Upper lobe of right lung (tissue), 1 donor: ENCODE measurements at places on chromosomes 4 and X.

DNA sequence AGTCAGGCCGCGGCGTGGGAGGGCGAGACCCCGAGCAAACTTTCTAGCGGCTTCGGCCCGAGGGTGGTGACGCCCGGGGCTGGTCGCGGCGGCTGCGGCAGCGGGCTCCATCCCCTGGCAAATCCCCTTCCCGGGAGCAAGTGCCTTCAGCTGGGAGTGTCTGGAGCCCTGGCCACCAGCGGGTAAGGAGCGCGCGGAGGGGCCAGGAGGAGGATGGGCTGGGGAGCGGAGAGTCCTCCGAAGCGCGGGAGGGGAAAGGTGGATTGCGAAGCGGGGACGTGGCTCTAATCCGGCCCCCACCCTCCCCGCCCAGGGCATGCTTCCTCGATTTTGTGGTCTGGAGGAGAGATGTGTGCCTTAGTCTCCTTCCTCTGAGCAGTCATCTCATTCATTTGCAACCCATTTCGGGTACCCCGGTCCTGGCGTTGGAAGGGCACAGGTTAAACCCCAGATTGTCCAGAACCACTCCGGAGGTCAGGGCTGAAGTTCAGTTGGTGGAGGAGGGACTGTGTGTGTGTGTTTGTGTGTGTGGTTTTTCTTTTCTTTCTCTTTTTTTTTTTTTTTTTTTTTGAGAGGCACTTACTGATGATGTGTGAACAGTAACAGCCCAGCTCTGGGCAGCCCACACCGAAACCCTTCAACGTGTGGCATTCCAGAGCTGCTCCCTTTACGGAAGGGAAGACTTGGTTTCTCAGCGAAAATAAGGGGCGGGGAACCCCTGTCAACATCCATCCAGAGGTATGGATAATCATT lies 516 bp downstream of the SGMS2 start:
- H3K4me3 ChIP-seq: peak overlapping the region; percentile 80
- H3K27me3 ChIP-seq: no peaks in the 10 kb centered on the region
- H3K27ac ChIP-seq: peak overlapping the region; percentile 94
- H3K4me1 ChIP-seq: peaks cover 18% of the 10 kb centered on the region
- DNase-seq: peak; percentile 89

DNA sequence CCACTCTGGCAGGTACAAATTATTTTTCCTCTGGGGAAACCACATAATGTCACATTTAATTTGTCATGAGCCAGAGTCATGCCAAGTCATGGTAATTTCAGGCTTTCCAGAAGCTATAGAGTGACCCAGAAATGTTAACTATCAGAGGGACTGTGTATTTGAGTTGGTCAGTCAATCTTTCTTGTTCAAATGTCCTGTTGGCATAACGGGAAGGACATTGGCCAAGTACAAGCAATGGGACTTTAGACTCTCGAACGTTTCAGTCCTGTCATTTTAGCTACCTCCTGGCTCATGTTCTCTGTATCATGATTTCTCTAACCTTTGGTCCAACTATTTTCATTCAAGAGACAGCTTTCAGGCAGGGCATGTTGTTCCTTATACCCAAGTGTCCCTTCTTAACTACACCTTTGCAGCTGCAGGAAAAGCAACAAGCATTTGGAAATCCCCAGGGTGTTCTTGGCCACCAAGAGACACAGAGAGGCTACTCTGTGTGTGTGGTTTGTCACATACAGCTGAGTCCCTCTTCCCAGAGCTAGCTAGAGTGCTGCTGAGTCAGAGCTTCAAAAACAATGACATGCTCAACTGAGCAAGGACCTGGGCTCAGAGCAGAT lies 142.6 kb downstream of the EGF start:
- H3K36me3 ChIP-seq: no peaks in the 10 kb centered on the region
- no peaks in the 10 kb centered on the region for H3K27me3 ChIP-seq
- no peaks in the 10 kb centered on the region for H3K4me1 ChIP-seq
- no peak overlapping the region for H3K4me3 ChIP-seq

- no peaks in the 10 kb centered on the region for H3K4me1 ChIP-seq
- no peak overlapping the region for H3K27ac ChIP-seq
- H3K36me3 ChIP-seq: no peaks in the 10 kb centered on the region
- no peaks in the 10 kb centered on the region for H3K27me3 ChIP-seq
Observed at GRCh38 chr4:123017636-123018395, 95.4 kb upstream of the NUDT6 start.

DNA sequence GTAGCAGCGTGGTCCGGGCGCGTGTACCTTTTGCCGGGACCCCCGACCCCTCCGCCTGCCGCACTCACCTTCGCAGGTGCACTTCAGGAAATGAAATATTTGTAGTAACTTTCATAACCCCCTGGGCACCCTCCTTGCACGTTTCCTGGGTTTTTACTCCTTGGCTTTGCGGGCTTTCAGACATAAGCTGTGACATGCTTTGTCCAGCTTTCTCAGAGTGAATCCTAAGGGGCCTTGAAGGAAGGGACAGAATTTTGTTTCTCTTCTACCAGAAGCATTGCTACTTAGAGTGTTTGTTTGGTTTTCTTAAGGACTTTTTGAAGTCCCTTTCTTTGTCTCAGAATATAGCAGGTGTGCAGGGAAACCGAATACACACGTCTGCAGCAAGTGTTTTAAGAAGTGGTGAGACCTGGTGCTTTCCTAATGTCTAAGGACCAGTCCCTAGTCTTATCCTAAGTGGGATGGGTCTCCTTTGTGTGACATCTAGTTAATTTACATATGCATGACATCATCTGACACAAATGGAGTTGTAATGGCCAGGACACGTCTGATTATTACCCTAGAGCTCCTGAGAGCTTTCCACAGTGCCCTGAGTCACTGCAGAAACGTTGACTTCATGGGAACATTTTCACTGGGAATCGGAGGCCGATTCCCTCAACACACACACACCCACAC lies 1.3 kb downstream of the FAM149A start:
- H3K4me3 ChIP-seq: peak overlapping the region; percentile 60
- no peaks in the 10 kb centered on the region for H3K36me3 ChIP-seq
- peak overlapping the region; percentile 24 for H3K27ac ChIP-seq
- H3K4me1 ChIP-seq: peaks cover 8% of the 10 kb centered on the region

DNA sequence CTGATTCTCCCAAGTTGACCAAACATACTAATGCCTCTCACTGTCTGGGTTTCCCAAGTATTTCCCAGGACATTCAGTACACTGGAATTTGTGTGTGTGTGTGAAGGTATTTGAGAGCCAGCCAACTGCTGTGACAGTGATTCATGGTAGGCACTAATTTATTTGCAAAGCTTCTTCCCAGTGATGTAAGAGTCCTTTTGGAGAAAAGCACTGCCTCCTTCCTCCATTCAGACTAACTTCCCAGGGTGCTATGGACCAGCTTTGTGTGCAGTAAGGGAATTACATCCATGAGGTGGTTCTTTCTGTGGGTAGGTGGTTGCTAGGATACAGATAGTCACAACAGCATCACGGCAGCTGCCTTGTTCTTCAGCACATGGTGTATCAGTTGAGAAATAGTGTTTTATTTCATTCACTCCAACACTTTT lies 8.7 kb downstream of the EGF start:
- H3K36me3 ChIP-seq: no peaks in the 10 kb centered on the region
- H3K27ac ChIP-seq: no peak overlapping the region
- DNase-seq: no peak
- H3K4me3 ChIP-seq: no peak overlapping the region
- no peaks in the 10 kb centered on the region for H3K4me1 ChIP-seq
- H3K27me3 ChIP-seq: no peaks in the 10 kb centered on the region

DNA sequence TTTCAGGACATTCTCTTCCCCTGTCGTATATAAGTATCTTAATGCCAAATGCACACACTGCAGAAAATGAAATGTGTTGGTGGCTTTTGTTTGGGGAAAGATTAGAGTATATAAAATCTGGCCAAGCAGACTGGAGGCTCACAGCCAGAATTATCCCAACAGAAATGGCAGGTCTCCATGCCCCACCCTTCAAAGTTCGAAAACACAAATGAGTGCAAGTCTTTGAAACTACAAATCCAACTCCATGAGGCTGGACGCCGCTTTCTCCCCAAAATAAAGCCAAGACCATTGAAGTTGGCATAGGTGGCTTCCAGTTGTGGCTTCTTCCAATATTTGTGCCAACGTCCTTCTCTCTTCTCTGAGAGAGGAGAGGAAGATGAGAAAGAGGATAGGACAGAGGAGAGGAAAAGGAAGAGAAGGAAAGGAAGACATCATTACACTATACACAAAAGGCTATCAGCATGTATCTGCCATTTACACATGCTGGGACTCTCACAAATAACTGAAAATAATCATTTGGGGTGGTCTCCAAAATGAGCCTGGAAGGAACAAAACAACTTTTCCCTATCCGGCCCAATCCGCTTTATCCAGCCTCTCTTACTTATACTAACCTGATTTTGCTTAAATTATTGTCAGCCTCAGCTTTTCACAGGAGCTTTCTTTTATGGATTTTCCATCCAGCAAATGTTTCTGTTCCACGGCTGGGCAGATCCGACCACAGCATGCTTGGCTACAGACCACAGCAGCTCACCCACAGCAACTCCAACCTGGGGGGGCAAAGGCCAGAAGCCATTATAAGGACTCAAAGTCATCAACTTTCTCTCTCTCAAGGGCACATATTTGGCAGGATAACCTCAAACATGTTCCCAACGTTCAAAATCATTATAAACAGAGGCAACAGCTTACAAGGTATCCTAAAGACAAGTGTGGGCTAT lies 71.7 kb downstream of the APBB2 start:
- no peaks in the 10 kb centered on the region for H3K36me3 ChIP-seq
- DNase-seq: no peak
- peak overlapping the region; percentile 77 for H3K27ac ChIP-seq
- H3K27me3 ChIP-seq: no peaks in the 10 kb centered on the region
- H3K4me3 ChIP-seq: no peak overlapping the region

DNA sequence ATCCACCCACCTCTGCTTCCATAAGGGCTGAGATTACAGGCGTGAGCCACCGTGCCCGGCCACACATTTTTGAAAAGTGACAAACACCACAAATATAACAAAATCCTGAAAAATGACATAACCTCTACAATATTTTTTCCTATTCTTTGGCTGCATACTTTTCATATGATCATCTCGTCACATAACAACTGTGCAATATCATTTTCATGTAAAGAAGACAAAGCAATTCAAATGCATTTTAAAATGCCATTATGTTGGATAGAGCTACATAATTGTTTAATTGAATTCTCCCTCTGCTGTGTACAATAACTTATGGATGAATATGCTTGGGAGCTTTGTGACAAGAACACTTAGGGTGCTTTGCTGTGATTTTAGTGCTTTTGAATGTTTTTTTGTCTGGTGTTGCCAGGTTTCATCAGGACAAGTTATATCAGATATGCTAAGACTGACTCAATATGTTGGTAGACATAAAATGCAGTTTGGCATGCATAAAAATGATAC lies 132.9 kb downstream of the CHIC2 start:
- no peak for DNase-seq
- no peak overlapping the region for H3K4me3 ChIP-seq
- no peaks in the 10 kb centered on the region for H3K27me3 ChIP-seq
- H3K4me1 ChIP-seq: no peaks in the 10 kb centered on the region
- H3K36me3 ChIP-seq: no peaks in the 10 kb centered on the region

DNA sequence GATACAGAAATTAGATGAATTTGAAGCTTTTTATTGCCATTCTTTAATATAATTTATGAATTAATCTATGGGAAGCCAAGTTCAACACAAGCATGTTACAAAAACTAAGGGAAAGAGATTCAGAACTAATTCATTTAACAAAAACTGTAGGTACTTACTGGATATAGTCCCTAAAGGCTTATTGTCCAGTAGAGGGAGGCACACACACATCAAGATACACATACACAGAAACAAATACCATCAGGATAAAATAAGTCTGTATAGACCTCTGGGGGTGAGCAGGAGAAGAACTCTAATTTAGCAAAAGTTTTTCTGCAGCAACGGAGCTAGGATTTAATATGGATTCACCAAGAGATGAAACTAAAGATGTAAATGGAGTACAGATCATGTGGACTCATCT lies 83.0 kb upstream of the IL13RA1 start:
- H3K4me3 ChIP-seq: no peak overlapping the region
- H3K27ac ChIP-seq: no peak overlapping the region
- peaks cover 4% of the 10 kb centered on the region for H3K36me3 ChIP-seq
- DNase-seq: no peak

GRCh38 chrX:57772637-57773036 lies 92.6 kb upstream of the NLRP2B start:
- no peak overlapping the region for H3K4me3 ChIP-seq
- no peak for DNase-seq
- H3K27me3 ChIP-seq: no peaks in the 10 kb centered on the region
- H3K4me1 ChIP-seq: no peaks in the 10 kb centered on the region
- H3K36me3 ChIP-seq: no peaks in the 10 kb centered on the region

- no peaks in the 10 kb centered on the region for H3K4me1 ChIP-seq
- no peaks in the 10 kb centered on the region for H3K27me3 ChIP-seq
- no peaks in the 10 kb centered on the region for H3K36me3 ChIP-seq
- H3K4me3 ChIP-seq: no peak overlapping the region
- no peak for DNase-seq
Observed at GRCh38 chr4:175716961-175717360, 95.1 kb downstream of the GPM6A start.

DNA sequence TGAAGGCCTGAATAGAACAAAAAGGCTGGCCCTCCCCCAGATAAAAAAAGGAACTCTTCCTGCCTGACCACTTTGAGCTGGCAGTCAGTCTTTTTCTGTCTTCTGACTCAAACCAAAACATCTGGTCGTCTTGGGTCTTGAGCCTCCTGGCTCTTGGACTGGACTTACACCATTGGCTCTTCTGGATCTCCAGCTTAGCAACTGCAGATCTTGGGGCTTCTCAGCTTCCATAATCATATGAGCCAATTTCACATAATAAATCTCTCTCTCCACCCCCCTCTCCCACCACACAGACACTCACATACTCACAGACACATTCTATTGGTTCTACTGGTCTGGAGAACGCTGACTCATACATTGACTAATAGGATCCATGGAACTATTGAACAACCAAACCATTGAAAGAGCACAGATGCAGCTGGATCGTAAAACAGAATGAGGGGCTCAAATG lies 15.6 kb upstream of the CWH43 start:
- H3K27ac ChIP-seq: no peak overlapping the region
- no peak overlapping the region for H3K4me3 ChIP-seq
- DNase-seq: no peak
- H3K36me3 ChIP-seq: no peaks in the 10 kb centered on the region
- no peaks in the 10 kb centered on the region for H3K4me1 ChIP-seq

DNA sequence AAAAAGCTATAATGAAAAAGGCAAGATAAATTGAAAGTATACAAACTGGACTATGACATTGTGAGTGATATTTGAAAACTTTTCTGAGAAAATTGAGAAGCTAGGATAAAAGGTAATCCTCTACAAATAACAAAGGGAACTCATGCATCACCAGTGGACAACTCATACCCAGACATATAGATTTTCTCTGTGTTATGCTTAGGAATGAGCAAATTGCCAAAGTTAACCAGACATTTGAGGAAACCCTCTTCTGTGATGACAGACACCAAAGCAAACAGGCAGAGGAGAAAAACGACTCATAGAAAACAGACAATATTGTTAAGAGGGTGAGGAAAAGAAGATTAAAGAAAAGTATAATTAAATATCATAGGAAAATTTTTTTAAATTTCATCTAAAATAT lies 186.5 kb downstream of the MAB21L2 start:
- H3K4me1 ChIP-seq: no peaks in the 10 kb centered on the region
- no peaks in the 10 kb centered on the region for H3K36me3 ChIP-seq
- no peak overlapping the region for H3K27ac ChIP-seq
- no peak for DNase-seq
- no peak overlapping the region for H3K4me3 ChIP-seq
- no peaks in the 10 kb centered on the region for H3K27me3 ChIP-seq

- no peak for DNase-seq
- H3K27me3 ChIP-seq: no peaks in the 10 kb centered on the region
- no peak overlapping the region for H3K27ac ChIP-seq
- no peaks in the 10 kb centered on the region for H3K4me1 ChIP-seq
Observed at GRCh38 chrX:70025464-70025863, 24.3 kb downstream of the AWAT2 start.
